ENCODE measurements at places on chromosomes 12 and 14.
A peak's percentile ranks its signal among the peaks of the same experiment; 100 is the strongest.

DNA sequence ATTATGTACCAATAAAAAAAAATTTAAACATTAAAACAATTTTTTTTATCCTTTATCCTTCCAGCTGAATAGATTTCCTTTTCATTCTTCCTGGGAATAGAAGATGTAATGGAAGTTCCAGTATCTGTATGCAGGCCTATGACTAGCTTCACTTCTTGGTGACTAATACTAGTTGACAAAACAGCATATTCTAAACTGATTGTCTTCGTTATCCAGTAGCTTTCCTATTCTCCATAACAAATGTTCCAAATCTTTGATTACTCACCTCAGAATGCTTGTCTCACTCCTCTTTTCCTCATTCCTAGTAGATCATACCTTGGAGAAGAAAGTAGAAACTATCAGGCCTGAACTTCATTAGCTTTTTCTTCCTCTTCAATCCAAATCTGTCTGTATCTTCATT lies 70.7 kb downstream of the PLEKHA5 start:
- DNase-seq: no peak

DNA sequence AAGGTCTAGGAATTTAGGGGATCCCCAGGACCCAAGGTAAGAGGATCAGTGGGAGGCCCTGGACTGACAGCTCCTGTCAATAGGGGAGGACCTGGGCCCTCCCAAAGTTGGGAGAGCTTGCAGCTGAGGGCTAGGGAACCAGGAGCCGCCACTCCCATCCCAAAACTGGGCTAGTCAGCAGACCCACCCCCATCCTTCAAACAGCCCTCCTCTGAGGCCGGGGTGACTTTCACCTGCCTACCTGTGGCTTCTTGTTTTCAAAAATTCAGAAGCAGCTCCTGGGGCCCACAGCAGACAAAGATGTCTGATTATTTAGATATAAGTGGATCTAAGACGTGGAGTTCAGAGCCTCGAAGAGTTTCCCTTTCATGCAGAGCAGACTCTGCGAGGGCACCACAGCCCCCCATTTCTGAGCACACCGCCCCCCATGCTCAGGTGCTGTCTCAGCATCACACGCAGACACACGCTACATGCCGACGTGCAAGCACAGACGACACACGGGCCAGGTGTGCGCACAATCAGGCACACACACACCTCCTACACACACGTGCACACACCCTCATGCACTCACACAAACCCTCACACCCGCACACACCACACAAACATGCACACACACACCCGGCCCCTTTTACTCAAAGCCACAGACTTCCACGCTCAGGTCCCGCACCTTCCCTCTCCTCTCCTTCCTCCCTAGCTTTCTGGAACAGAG lies 21.9 kb downstream of the DIO3 start:
- DNase-seq: no peak

DNA sequence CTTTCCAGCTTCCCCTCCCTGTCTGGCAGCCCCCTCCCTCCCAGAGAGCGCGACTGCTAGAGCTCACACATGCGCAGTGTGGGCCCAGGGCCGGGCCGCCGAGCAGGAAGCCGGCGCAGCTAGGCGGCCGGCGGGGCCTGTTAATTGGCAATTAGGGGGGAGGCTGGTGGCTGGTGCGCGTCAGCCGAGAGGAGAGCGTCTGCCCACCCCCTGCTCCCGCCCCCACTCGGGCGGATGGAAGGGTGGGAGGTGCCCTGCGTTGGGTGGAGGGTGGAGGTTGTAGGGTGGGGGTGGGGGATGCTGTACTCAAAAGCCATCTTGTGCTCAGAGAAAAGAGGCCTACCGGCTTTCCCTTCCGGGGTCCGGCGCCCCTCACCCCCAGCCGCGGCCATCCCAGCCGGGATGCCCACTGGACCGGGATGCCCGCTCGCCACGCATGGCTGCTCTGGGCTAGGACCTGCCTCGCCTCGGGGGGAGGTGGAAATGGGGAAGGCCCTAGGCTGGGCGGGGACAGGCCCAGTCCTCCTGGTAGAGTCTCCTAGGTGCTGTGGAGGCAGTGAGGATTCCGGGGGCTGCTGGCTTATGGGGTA lies 9.2 kb downstream of the HOXC8 start:
- DNase-seq: no peak

GRCh38 chr14:100393362-100393761 lies 70.2 kb downstream of the SLC25A47 start:
- no peak for DNase-seq

DNA sequence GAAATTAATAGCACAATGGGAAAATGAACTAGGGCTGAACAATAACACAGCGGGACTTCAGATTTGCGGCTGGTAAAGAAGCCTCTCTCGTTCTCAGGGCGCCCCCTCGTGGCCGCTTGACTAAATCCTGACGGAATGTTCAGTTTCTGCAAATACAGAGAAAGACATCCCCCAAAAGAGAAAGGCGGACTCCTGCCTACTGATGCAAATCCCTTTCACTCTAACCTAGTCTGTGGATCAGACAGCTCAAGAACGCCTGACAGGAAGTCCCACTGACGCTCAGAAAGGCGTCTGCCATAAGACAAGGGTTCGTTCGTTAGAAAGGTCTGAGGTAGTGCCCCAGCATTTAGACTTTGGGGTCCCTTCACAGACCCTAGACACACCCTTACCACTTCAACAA lies 2.5 kb downstream of the NUAK1 start:
- peak; percentile 69 for DNase-seq

Measured in T1000 (cell line).